Osteoblast (primary cell): ENCODE measurements at places on chromosomes 16 and 17. TPM values are rescaled to one million over a fixed set of nuclear protein-coding genes. Genes with fewer than 3 reads are reported as not detected.

CEP20 gene
- 41.3 and 48.9 TPM in 2 replicates for total RNA-seq

STXBP4 gene
- 14.7 and 19.2 TPM in 2 replicates for total RNA-seq

HAP1 gene
- under 0.01 TPM in 1 of 2 replicates, not detected in the other for total RNA-seq

LPO gene
- under 0.01 TPM in 1 of 2 replicates, not detected in the other for total RNA-seq

OR1G1 gene
- not detected in 2 replicates for total RNA-seq

CIITA gene
- 2.5 and 2.7 TPM in 2 replicates for total RNA-seq

MEIOC gene
- total RNA-seq, result under 0.01 TPM in 1 of 2 replicates, not detected in the other

CCL8 gene
- 0.36 TPM in 1 of 2 replicates, not detected in the other for total RNA-seq

FMNL1 gene
- total RNA-seq, result 2.7 and 3.6 TPM in 2 replicates

CDYL2 gene
- total RNA-seq, result 8.3 and 8.8 TPM in 2 replicates

C17orf67 gene
- 0.36 and 0.88 TPM in 2 replicates for total RNA-seq

MT1F gene
- total RNA-seq, result 2.1 and 3.3 TPM in 2 replicates

OR1F1 gene
- total RNA-seq, result 0.36 TPM in 1 of 2 replicates, not detected in the other

TEX19 gene
- total RNA-seq, result under 0.01 and 0.29 TPM in 2 replicates

NPIPA1 gene
- 52.1 and 56.9 TPM in 2 replicates for total RNA-seq

KRTAP4-9 gene
- total RNA-seq, result not detected in 2 replicates

LDAF1 gene
- 65.5 and 92.5 TPM in 2 replicates for total RNA-seq

GLIS2 gene
- 5.0 and 5.4 TPM in 2 replicates for total RNA-seq

FA2H gene
- not detected in 2 replicates for total RNA-seq

MFSD6L gene
- not detected in 2 replicates for total RNA-seq

LITAFD gene
- total RNA-seq, result not detected in 2 replicates

ARHGAP44 gene
- 2.9 and 4.3 TPM in 2 replicates for total RNA-seq

MTSS2 gene
- 54.2 and 56.5 TPM in 2 replicates for total RNA-seq

PYY gene
- total RNA-seq, result not detected in 2 replicates

WRAP53 gene
- 3.5 and 4.3 TPM in 2 replicates for total RNA-seq

C1QTNF8 gene
- total RNA-seq, result not detected in 2 replicates

CDH5 gene
- total RNA-seq, result 0.72 and 1.8 TPM in 2 replicates

HLF gene
- total RNA-seq, result under 0.01 TPM in 2 replicates
